Epithelial cell of esophagus (primary cell): ENCODE measurements at places on chromosomes 6 and 20.

DNA sequence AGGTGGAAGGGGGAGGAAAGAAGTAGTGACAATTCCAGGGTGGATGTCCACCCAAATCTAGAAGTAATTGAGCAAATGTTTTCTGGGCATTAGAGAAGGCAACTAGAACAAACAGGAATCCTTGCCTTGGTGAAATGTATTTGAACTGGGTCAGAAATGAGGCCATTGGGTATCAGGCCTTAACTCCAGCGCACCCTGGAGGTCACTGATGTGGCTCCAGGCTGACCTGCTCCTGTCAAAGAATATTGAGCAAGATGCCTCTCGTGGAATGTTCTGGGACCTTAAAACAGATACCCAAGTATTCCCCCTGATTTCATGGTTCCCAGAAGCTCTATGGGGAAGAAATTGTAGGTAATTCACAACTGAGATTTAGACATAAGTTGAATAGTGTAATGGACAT, 6.9 kb downstream of the HLA-DPB1 start:
- DNase-seq, result peak; percentile 57

DNA sequence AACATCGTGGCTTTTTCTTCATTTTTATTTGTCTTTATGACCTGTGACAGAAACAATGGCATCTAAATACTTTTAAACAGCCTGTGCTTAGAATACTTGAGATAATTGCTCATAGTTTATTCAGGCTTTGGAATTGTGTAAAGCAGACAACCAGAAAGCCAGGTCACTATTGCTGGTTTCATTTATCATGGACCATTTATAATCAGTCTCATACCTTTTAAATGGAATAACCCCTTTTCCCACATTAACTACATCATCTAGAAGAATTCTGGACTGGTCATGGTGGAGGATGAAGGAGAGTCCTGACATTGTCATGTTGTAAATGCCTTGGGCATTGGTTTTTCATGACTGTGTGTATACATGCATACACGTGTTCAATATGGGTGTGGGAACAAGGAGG, 661.5 kb downstream of the EPM2A start:
- DNase-seq, result no peak

DNA sequence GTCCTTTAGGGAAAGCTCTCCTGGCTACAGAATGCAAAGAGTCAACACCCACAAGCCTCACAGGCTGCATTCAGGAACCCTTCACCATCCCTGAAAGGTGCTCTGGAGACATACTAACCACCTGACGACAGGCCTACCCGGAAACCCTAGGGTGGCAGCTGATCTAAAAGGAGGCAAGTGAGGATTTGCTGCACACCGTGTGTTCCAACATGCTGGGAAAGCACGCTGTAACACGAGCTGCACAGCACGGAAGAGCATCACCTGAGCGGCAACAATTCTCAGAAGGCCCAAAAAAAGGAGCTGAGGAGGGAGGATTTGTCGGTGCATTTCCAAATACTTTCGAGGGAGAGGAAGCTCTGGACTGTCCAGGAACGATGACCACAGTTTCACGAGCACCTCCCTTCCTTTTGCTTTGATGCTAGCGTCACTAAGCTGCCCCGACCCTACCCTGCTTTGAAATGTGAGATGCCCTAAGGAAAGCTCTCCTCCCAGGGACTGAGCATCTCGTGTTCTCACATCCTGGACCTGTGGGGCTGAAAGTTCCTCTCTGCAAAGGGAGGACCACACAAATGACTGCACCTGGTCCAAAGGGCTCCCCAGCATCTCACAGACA, 87.0 kb downstream of the PPP1R3G start:
- peak; percentile 56 for DNase-seq

GRCh38 chr20:11459090-11459890, 458.4 kb upstream of the BTBD3 start:
- DNase-seq, result no peak

DNA sequence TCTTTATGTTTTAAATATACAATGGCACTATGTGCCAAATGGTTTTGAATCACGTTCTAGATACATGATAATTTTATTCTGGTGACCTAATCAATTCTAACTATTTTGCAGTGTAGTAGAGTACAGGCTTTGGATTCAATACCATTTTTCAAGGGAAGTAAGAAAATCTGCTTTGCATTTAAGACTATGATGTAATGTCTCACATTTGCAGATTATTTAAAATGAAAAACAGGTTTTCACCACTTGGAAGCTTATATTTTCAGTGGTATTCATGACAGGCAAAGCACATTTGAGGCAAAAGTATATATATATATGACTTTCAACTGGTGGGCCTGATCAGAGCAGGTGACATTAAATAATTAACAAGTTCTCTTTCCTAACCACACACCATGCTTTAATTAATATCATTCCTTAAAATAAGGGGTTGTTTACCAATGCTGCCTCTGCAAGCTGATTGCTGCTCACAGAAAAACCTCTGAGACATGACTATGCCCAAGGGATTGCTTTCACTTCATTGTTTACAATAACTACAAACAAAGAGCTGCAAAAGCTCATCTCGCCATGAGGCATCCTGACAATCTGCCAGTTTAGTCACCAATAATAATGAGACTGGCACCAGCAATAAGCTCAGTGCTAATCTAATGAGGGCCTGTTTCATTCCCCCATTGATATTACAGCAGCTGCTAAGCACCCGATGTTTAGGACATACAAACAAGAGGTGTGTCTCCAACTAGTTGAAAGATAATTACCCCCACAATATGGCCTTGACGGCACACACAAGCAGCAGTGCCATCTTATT, 1176.0 kb upstream of the GJE1 start:
- peak; percentile 53 for DNase-seq

DNA sequence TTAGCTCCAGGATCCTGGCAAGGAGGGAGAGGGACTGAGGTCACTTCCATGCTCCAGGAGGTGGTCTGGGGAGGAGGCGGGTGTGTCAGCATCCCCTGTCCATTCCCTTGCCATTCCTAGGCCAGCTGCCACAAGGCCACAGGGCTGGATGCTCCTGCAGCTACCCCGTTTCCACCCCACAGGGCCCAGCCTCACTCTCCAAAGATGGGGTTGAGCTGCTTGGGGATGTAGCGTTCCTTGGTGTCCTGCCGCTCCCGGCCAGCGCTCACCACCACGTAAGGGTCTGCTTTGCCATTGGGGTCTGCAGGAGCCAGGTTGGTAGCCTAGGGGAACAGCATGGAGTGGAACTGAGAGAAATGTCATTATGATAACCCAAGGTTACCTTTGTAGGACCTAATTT, 23.0 kb downstream of the ERGIC3 start:
- no peak for DNase-seq
